ENCODE measurements at places on chromosomes 7 and 10. TPM values are rescaled to one million over a fixed set of nuclear protein-coding genes. Genes with fewer than 3 reads are reported as not detected.

GRCh38 chr10:54576541-54576940 lies 224.5 kb downstream of the PCDH15 start:
- ATAC-seq, result no peak

- no peak for ATAC-seq
These were observed 195.2 kb upstream of the C7orf33 start for GRCh38 chr7:148395352-148395811.

DNA sequence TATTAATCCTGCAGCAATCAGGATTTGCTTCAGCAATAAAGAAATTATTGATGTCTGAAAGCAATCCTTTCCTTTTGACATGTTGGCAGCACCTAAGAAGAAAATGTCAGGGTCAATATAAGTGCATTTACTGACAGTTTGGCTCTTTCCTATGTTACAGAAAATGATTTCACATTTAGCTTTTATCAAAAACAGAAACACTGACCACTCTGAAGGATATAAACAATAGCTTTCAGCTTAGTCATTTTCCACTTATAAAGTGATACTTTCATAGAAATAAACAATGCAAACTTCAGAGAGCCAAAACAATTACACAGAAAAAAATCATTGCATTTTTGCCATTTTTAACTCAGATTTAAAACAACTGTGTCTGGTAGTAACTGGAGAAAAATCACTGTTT lies 325.6 kb upstream of the KAT6B start:
- no peak for ATAC-seq

- no peak for ATAC-seq
These were observed 88.2 kb upstream of the FAM133B start for GRCh38 chr7:92678291-92678920.

DNA sequence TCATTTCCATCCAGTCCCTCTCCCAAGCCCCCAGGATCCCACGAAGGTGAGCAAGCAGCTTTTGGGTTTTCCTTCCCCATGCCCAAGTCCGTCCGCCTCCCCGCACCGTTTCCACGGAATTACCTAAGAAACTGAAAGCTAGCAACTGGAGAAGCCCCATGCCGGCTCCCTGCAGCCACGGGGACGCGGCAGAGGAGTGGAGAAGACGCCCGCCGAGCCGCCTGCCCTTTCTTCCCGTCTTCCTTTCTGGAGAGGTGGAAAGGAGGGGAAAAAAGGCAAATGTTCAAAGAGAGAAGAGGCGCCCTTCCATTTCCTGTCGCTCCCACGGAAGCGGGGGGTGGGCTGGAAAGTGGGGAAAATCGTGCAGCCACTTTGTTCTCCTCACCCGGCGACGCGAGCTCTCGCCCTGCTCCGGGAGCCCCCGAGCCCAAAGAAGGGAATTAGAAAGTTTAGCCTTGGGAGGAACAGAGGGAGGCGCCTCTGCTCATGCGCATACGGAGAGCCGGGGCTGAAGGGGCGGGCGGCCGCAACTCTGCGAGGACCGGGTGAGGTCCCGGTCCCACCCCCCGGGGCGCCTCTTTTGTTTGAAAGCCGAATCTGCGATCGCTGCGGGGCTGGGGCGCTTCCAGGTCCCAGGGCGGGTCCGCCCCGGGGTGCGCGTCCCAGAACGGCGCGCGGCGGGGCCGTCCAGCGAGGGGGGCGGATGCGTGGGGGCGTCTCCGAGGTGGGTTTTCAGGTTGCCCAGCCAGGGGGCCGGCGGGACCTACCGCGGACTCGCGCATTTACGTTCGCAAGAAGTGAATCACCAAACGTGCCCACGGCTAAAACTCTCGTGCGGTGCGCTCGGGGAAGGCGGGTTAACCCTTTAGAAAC lies at the start of gene LAMB1:
TSS of gene LAMB1 (minus strand) at position 436 of the 873 bp plus-strand sequence. CDS start at position 160, 276 bp downstream.
- ATAC-seq, result peak; percentile 79

Gene FANK1
- 0.81 TPM for total RNA-seq

DNA sequence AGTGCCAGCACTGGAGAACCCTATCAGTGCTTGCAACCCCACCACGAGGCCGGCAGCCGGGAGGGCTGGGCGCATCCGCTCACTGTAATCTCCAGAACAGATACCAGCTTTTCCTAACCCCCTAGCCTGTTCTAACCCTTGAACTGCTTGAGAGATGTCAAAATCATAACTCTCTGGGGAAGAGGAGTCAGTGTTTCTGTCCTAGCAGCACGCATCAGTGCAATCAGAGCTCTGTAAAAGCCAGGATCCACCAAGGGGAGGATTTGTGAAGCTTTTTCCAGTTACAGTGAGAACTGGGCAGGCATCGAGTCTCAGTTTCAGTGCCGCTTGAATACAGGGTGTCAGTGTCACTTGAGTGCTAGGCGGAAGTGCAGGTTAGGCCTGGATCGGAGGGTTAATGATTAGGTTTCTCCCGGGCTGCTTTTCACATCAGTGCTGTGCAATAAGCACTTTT lies 104.5 kb upstream of the INSYN2A start:
- no peak for ATAC-seq

DNA sequence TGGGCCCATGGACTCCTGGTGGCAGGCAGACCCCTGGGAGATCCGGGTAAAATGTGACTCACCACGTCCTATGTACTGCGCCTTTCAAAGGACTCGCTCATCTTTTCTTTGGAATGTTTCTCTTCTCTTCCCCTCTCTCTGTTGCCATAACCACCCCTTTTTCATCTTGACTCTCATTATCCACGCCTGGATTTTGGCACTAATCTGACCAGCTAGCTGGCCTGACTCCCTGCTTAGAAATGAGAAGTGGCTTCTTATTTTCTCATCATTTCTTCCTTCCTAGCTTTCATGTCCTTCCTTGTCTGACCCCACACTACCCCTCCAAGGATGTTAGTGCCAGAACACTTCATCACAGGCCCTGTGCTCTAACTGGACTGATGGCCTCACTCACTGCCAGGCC lies 98.0 kb upstream of the FAM171A1 start:
- no peak for ATAC-seq

- ATAC-seq, result no peak
These were observed 24.5 kb upstream of the C1GALT1 start for GRCh38 chr7:7157887-7158271.

Gene FAM241B
- 7.5 TPM for total RNA-seq

- ATAC-seq, result no peak
These were observed 360.4 kb upstream of the CELF2 start for GRCh38 chr10:10657139-10657760.

- no peak for ATAC-seq
These were observed 156.8 kb upstream of the LYZL1 start for GRCh38 chr10:29131952-29132547.

DNA sequence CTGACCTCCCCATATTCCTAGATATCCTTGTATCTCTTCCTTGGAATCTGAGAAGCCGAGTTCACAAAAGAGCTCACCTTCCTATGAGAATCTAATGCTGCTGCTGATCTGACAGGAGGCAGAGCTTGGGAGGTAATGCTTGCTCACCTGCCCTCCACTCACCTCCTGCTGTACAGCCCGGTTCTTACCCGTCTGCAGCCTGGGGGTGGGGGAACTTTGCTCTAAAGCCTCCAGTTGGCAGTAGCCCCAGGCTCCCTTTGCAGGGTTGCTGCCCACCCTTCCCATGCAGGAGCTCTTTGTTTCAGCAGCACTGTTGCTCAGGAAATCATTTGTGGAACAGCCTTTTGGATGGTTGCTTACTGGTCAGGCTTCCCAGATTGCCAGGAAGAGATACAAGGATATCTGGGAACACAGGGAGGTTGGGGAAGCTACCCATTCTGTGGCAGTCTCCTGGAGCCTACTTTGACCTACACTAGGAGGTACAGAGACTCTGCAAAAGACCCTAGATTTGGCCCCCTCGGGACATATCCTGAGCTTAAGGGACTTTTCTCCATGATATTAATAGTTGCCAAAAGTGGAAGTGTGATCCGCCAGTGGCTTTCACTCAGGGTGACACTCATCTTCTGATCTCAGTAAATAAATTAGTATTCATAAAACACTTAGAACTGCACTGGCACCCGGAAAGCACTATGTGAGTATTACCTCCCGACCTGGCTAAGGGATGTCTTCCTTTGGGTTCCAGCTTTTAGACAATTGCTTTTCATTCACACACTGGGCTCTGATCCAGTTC lies 363.7 kb upstream of the PODXL start:
- ATAC-seq, result no peak

DNA sequence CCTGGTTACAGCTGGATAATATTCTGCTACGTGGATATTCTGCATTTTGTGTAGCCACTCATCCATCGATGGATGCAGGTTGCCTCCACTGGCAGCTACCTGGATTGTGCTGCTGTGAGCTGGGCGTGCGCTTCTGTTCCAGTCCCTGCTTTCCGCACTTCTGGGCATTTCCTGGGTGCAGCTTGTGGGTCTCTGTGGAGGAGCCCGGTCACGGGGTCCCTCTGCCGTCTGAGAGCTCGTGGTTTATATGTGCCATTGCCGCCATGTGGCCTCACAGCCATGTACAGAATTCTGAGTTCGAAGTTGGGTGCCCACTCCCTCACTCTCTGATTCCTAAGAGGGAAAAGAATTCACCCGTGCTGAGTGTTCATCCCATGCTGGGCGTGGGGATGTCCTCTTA lies 38.3 kb downstream of the JAKMIP3 start:
- ATAC-seq, result no peak

DNA sequence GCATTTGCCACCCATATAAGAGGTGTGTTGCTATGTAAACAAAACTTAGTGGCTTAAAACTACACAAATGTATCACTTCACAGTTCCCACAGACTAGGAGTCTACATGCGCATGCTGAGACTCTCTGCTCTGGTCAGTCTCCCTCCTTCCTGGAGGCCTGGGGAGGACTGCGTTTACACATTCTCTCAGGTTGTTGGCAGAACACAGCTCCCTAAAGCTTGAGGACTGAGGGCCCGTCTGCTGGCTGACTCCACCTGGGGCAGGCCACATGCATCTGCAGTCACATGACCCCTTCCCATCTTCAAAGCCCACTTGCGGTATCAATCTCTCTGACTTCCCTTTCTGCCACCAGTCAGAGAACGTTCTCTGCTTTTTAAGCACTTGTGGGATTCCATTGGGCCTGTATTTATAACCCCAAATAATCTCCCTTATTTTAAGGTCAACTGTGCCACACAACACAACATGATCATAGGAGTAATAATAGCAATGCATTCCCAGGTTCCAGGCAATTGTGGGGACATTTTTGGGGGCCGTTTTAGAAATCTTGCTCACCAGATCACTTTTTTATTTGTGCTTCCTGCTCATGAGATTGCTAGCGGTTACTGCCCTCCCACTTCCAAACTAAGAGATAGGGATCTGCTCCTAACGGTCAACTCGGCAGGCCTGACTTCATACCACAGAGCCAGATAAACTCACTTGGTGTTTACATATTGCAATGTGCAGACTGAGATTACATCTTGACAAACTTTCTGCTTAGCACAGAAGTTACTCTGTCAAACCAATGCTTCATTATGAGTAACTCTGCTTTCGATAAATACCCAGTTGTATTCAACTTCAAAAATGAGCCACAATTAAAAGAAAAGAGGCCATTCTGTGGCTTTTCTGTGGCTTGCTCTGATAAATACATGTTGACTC lies 96.3 kb downstream of the ALOX5 start:
- ATAC-seq, result peak; percentile 32

GRCh38 chr7:107090457-107090856 lies 46.0 kb downstream of the PRKAR2B start:
- ATAC-seq, result no peak

Gene BMPR1A
- 118 TPM for total RNA-seq

DNA sequence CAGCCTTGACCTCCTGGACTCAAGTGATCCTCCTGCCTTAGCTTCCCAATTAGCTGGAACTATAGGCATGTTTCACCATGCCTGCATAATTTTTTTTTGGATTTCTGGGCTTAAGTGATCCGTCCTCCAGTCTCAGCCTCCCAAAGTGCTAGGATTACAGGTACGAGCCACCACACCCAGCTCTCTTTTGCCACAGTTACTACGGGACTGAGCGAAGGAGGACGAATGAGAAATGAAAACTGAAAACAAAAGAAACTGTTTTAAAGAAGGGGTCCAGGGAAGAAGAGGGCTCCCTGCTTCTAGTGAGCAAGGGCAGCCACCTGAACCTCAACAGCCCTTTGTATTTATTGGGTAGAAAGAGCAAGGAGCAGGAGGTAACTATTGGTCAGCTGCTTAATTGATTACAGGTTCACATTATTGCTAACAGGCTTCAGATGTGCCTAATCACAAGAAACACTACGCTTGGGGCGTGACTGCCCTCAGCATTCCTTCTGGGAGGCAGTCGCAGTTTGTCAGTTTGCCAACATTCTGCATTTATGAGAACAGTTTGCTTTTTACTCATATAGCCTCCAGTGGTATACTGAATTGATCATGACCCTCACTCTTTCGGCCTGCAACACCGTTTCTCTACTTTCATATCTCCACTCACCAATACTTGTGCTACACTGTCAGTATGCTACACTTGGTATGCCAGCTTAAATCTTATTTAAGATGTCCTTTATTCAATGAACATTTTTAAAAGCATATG lies 676.8 kb downstream of the DNAJB9 start:
- ATAC-seq, result no peak

- no peak for ATAC-seq
These were observed 561.6 kb downstream of the TCERG1L start for GRCh38 chr10:130749911-130750310.

DNA sequence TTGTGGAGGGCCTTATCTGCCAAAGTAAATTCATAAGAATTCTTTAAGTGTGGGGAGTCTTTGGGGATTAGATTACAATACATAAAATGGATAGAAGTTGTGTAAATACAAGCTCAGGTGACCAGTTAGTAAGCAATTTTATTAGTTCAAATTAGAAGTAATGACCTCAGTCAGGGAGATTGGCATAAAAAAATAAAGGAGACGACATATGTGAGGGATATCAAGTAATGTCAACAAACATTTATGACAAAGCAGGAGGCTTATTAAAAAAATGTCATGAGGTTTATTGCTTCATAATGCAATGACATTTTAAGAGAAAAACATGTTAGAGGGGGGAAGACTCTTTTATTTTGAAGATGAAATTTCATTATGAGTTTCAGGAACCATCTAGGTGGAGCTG lies 1137.0 kb upstream of the PHF14 start:
- ATAC-seq, result no peak

Gene CPN1
- total RNA-seq, result not detected

Gene NRF1
- 7.8 TPM for total RNA-seq

GRCh38 chr7:143381427-143382125 lies 431 bp downstream of the ZYX start:
- peak; percentile 5 for ATAC-seq

Gene NRG3
- total RNA-seq, result not detected

- ATAC-seq, result no peak
These were observed 72.9 kb downstream of the ATE1 start for GRCh38 chr10:121854809-121855445.

DNA sequence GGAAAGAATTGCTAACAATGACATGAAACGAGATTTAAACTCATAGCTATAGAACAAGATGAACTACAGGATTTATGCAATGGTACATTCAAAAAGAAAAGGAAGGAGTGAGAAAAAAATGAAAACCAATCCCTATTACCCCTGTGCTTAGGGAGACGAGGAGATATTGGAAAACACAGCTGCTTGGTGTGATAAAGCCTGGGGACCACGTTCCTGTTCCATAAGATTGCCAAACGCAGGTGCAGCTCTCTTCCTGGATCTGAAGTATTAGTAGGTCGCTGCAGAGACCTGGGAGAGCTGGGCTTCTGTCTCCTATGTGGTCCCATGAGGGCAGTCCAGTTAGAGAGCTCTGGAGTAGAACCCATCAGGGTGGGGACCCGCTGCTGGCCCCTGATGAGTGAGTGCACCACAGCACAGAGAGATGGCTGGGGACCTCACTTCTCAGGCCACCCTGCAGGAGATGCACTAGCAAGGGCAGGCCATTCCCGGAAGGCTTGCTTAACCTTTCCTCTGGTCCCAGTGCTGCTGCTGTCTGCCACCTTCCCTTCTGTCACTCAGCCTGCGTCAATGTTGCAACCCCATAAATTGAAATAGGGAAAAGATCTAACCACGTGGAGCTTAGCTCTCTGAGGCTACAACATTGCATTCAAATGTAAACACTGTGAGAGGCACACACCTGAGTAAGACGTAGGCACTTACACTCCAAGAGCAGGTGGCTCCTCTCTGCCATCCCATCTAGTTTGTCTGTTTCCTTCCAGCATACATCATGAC lies 57.9 kb downstream of the MTPN start:
- ATAC-seq, result no peak

Measured in gastroesophageal sphincter (tissue), 4 donors.